ENCODE measurements at places on chromosomes 7 and 10.

DNA sequence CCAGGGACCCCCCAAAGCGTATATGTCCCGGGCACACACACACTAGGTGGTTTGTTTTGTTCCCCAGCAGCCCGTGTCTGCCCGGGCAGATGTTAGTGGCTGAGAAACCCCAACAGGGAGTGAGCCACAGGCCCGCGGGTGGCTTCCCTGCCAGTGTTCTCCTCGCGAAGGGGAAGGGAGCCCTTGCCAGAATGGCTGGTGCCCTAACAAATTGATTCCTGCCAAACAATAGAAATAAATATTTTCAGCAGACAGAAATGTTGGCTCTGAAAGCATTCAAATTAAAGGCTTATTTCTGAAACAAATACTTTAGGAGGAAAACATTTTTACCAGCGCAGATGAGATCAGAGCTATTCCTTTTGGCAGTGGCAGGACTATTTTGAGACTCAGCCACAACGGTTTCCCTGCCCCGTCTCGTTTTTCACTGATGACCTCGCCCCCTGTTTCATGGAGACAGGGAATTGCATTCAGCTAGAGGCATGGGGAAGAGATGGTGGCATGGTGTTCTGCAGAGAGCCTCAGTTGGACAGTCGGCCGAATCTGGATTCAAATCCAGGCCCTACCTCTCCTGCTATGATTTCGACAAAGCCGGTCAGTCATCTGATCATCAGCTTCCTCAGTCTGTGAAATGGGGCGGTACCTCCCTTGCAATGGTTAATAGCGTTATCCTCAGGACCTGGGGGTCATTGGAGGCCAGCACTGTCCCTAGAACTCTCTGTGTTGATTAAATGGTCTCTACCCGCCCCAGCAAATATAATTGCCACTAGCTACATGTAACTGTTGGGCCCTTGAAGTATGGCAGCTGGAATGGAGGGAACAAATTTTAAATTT is 84.5 kb downstream of the CUX1 start:
- no peak for DNase-seq

DNA sequence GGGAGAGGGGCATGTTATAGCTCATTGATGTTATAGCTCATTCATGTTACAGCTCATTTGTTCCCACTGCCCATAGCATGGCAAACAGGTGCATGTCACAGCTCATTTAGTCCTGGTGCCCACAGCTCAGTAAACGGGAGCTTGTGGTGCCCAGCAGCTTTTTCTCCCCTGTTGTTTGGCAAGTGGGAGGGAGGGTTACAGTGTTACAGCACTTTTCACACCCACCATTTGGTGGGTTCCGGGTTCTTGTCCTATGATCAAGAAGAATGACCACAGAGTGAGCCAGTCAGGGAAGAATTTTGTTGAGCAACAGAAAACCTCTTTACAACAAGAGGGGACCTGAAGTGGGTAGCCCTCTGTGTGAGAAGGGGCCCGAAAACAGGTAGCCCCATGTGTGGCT is 162.8 kb upstream of the CSTF2T start:
- no peak for DNase-seq

DNA sequence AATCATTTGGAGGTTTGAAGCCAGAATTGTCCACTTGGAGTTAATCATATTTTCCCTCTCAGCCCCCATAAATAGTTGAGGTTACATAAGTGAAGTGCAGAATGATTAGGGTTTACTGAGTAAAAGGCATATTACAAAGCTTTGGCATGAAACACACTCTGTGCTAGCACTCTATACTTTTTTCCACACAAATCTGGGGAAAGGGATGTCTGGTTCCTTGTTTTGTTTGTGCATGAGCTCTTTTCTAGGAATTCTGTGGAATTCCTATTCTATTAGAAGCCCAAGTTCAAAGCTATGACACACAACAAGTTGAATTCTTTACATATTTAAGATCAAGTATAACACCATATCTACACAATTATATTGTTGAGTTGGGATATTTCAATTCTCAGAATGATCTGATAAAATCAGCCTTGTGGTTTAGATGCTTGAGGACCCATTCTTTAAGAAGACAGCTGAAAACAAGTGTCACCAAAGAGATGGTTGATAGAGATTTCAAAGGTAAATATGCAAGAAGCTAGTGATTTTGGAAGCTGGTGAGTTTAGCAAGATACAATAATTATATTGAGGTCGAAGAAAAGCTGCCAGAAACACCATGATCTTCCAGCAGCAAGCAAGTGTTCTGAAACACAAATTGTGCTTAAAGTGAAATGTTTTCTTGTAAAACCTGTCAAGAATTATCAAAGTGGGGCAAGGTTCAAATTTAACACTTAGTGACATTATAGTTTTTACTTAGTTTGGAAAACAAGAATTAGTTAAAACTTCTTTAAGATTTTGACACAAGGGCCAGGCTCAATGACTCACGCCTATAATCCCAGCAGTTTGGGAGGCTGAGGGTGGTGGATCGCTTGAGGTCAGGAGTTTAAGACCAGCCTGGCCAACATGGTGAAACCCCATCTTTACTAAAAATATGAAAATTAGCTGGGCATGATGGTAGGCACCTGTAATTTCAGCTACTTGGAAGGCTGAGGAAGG is 122.6 kb downstream of the INHBA start:
- DNase-seq = no peak

DNA sequence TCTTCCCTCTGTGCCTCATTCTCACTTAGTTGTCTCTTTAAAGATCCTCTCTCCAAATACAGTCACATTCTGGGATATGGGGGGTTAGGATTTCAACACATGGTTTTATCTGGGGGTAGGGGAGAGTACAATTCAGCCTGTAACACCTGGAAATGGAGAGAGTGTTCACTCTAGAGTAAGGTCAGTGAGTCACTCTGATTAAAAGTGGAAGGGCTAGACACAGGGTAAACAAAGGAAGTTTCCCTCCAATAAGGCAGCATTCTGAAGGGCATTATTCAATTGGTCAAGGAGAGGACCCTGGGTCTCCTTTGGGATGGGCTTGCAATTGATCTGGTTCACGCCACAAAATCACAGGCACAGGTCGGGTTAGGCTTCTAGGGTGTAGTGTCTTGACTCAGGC is 232.8 kb upstream of the NPSR1 start:
- no peak for DNase-seq

GRCh38 chr10:62057359-62057758 is 155.9 kb downstream of the ARID5B start:
- no peak for DNase-seq
